Tibial nerve (tissue), 4 donors: ENCODE measurements at places on chromosomes 3 and 15. TPM values are rescaled to one million over a fixed set of nuclear protein-coding genes. Genes with fewer than 3 reads are reported as not detected.

The GRAMD2A gene
- 2.7 TPM for total RNA-seq

The TIGIT gene
- 3.9 TPM for total RNA-seq

The NPAP1 gene
- total RNA-seq, result not detected

The SCAMP5 gene
- total RNA-seq, result 6.9 TPM
